ENCODE measurements at places on chromosomes 1 and 21. TPM values are rescaled to one million over a fixed set of nuclear protein-coding genes. Genes with fewer than 3 reads are reported as not detected.
A peak's percentile ranks its signal among the peaks of the same experiment; 100 is the strongest.

The GBP5 gene
- 0.44 TPM for total RNA-seq

The DNALI1 gene
- total RNA-seq: 8.2 TPM

The MAP3K21 gene
- total RNA-seq: 0.18 TPM

The GUCA2B gene
- total RNA-seq: not detected

The THEM5 gene
- total RNA-seq: not detected

The CFHR5 gene
- total RNA-seq: under 0.01 TPM

The FYB2 gene
- not detected for total RNA-seq

The NCF2 gene
- total RNA-seq: 5.5 TPM

The GBP7 gene
- total RNA-seq: 0.04 TPM

The DEGS1 gene
- total RNA-seq: 35.4 TPM

The LRRC71 gene
- 0.53 TPM for total RNA-seq

DNA sequence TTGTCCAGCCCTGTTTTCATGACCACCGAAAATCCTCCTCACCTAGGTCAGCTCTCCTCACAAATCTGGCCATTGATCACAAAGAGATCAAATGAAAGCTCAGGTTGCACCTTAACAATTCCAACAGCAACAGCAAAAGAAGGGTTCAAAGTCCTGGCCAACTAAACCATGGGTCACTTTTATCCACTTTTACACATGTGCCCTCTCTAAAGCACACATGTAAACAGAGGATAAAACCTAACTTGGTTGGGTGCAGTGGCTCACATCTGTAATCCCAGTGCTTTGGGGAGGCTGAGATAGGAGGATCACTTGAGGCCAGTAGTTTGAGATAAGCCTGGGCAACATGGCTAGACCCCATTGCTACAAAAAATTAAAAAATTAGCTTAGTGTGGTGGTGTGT, 3.9 kb upstream of the RBM15 start:
- DNase-seq: no peak

DNA sequence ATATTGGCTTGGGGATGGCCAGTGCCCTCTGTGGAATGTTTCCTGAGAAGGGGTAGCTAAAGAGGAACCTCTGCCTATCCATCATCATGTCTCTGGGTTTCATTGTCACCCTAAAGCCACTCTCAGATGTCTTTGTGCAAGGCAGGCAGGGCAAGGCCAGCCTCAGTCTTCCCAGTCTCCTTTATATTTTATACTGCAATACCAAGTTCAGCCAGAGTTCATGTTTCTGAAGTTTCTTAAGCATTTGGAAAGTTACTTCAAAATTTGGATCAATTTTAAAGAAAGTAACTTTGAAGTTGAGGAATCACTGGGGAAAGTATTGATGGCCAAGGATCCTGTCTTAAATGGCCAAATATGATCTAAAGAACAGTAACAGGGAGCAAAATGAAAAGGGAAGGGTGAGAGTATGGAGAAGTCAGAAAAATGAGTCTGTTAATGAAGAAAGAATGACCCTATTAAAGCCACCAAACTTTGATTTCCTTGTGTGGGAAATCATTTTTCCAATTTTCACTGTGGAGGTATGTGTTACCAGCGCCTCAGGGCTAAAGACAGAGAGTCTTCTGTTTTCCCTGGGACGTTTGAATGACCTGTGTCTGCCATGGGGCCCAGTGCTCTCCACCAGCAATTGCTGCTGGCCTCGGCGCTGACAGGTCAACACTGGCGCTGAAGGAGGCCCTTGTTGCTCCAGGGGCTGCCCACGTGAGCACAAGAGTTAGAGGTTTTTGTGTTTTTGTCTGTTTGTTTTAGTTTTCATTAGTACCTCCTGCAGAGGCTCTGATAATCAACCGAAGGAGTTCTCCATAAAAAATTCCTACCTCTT, 93.9 kb downstream of the ATP5PO start:
- peak; percentile 91 for DNase-seq

DNA sequence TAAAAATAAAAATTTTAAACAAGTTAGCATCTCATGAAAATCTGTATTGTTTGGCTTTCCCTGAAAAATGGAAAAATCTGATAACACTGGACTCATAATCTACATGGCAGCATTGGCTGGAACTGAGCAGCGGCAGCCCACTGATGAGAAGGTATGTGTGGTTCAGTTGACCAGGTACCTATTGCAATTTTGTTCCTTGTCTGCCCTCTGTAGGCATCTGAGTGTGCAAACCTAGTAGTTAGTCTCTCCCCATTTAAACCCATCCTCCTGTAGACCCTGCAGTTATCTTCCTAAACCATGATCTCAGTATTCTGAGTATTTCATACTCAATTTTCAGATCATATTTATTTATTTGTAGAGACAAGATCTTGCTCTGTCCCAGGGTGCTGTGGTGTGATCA, 59.4 kb upstream of the SERBP1 start:
- DNase-seq: peak; percentile 33

- no peak for DNase-seq
Measured at GRCh38 chr1:237786066-237786719, 104.5 kb downstream of the ZP4 start.

- no peak for DNase-seq
Measured at GRCh38 chr1:167676916-167677848, 44.6 kb upstream of the MPZL1 start.

DNA sequence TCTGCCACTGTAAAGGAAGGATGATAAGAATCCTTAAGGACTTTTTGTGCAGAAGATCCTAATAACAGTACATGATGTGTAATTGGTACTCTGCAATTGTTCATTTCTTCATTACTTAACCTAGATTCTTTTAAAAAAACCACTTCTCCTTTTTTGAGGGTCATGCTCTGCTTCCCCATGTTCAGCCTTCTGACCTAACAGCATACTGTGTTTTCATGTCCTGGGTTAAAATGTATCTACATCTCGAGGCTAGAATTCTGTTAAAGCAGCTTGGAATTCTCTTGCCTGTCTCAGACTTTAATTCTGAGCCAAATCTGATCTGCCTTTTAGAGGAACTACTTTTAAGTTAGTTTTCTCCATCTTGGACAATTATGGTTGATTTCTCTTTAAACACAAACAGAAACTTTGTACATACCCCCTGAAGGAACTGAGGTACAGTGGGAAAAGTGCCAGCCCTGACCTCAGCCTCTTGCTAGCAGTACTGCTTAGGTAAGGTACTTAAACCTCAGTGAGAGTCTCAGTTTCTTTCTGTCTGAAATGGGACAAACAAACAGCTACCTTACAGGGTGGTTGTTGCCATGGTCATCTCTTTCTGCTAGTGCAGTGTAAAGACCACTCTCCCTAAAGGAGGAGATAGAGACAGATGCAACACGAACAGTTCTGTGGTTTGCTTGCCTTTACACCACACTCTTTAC, 103.2 kb upstream of the DYNLT5 start:
- no peak for DNase-seq

- DNase-seq: no peak
Measured at GRCh38 chr1:6059866-6060265, 14.2 kb downstream of the KCNAB2 start.

GRCh38 chr1:220189750-220190347, 82.4 kb downstream of the RAB3GAP2 start:
- DNase-seq: peak; percentile 41

DNA sequence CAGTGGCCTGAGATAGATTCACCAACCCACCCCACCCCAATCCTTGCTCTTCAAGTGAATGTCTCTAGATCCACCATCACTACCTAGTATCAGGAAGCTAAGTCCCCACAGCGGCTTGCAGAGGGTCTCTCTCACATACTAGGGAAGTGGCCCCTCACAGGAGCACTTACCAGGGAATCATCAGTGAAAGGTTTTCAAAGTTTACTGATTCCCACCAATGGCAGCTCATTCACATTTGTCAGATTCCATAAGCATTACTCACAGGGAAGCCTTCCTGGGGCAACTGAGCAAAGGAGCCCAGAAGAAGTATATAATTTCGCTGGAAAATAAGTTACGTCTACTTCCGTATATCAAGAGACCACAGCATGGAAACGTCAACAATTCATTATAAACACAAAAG, 120.8 kb downstream of the GREM2 start:
- no peak for DNase-seq

GRCh38 chr1:3819771-3820200, 23.5 kb upstream of the LRRC47 start:
- peak; percentile 27 for DNase-seq

- peak; percentile 69 for DNase-seq
Measured at GRCh38 chr1:66725885-66726665, 26.2 kb upstream of the DYNLT5 start.

DNA sequence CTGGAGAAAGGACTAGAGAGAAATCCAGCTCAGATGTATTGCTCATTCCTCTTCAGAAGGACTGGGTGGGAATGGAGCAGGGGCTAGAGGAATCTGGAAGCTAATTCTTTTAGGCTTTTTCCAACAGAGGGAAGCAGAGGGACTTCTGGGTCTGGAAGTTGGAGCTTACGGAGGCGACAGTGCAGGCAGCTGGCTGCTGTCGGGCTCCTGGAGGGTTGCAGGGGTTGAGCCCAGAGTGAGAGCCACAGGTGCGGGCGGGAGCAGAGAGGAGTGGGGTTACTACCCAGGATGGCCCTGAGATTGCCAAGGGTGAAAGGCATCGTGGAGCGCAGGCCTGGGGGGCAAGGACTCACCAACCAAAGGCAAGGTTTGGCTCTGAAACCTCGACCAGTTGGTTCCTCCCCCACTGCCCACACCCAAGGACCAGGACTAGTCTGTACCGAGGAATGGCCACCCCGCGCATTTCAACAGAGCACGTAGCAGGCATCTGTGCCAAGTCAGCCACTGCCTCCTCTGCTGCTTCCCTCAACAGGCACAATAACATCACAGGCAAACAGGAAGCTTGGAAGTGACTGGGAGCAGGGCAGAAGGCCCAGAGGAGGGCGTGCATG, 22.7 kb upstream of the EDN2 start:
- DNase-seq: peak; percentile 66
